ENCODE measurements at places on chromosomes 1 and 21. TPM values are rescaled to one million over a fixed set of nuclear protein-coding genes. Genes with fewer than 3 reads are reported as not detected.

Gene ZC3H12A
- total RNA-seq, result 3.9 TPM

Gene MX2
- total RNA-seq, result 102 TPM

Gene ABCD3
- 31.2 TPM for total RNA-seq

Gene IL10RB
- 48.2 TPM for total RNA-seq

Gene C1orf210
- not detected for total RNA-seq

Gene AMY2B
- 0.30 TPM for total RNA-seq

Gene SFN
- total RNA-seq, result not detected

Gene FMO2
- total RNA-seq, result not detected

Gene CRNN
- total RNA-seq, result not detected

Data from epithelial cell of umbilical artery (primary cell).